ENCODE measurements at places on chromosomes 5 and 9. TPM values are rescaled to one million over a fixed set of nuclear protein-coding genes. Genes with fewer than 3 reads are reported as not detected.

SPEF2 gene
- 0.94 TPM for total RNA-seq

SPINK4 gene
- total RNA-seq = not detected

GPR151 gene
- not detected for total RNA-seq

MEIKIN gene
- total RNA-seq = not detected

GRCh38 chr9:36392489-36392888 is 7.6 kb downstream of the RNF38 start:
- no peak for DNase-seq

- no peak for DNase-seq
Measured at GRCh38 chr9:71916834-71917534, 5.5 kb downstream of the C9orf85 start.

DNA sequence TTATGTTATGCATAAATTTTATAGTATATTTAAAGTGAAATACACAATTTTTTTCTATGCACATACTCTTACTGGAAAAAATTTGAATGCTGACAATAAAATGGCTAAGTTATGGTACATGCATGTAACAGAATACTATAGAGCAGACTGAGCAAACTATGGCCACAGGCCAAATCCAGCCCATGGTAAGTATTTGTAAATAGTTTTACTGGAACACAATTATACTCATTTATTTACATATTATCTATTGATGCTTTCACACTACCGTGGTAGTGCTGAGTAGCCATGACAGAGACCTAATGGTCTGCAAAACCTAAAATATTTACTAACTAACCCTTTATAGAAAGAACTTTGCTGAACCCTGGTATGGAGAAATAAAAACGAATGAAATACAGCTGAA is 45.7 kb downstream of the TEX10 start:
- no peak for DNase-seq

DNA sequence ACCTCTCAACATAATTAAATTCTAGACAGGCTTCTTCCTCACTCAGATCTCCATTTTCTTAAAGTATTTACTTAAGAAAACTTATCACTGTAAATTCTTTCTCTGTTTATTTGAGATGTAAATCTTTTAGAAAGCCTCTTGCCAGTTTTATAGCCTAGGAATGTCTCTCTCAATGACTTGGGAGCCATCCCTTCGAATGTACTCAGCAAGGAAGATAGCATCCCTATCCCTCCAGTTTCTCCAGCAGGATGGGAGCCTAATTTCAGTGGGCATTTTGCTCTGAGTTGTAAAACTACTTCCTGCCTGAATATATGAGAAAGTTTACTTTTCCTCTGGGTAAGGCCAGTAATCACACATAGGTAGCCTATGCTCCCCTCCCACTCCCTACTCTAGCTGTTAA is 558.5 kb upstream of the ARRDC3 start:
- DNase-seq = no peak

DNA sequence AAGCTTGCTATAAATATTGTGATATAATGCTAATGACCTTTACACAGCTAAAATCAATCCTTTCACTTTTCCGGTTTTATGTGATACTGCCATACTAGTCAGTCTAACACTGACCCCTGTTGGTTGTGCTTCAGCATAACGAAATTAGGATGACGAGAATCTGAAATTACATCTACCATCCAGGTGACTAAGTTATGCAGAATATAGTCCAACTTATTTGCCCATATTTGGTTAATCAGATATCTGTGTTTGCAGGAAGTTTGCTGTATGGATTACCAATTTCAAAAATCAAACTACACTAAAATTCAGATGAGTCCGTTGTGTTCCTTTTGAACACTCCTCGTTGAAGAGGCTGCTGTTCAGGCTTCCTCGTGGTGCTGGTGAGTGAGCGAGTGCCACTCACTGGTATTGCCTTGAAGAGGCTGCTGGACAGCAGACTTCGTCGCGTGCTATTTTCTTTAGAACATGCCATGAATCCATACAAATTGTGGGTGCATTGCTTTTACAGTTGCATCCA is 32.5 kb downstream of the TENT4A start:
- no peak for DNase-seq

GRCh38 chr5:124876566-124876965 is 130.1 kb upstream of the ZNF608 start:
- no peak for DNase-seq

DNA sequence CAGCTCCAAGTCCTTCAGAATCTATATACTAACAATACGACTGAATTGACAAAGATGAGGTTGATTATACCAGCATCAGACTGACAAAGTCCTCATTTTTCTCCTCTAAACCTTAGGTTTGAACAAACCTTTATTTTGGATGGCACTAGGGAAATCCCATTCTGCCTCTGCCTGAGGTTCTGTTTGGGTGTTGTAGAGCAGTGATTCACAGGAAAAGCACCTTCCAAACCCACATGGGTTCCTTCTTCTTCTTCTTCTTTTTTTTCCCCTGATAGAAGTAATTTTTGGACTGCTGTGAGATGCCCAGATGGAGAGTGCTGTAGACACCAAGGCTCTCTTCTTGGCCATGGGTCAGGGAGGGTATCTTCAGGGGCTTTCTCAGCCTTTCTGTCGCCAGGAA is 164.9 kb upstream of the PAPPA start:
- no peak for DNase-seq

GRCh38 chr9:26656003-26656870 is 236.4 kb downstream of the CAAP1 start:
- no peak for DNase-seq
